ENCODE measurements at places on chromosomes 2 and 18.

- DNase-seq = no peak
These were observed 4.7 kb upstream of the KCNJ3 start for GRCh38 chr2:154693741-154694340.

DNA sequence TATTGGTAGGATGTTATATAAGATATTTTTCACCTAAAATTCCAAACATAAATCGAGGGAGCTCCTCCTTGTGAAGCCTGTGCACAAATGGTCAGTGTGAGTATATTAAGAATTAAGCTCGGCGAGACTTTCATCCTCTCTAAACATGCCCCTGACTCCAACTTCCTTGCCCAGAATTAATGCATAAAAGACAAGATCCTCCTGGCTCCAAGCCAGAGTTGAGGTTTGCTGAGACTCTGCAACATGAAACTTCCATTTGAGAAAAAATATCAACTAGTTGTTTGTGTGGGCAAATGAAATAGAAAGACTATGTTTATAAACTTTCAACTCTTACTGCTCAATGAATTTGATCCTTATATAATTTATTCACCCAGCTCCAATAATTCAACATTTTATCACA lies 68.1 kb downstream of the CCDC178 start:
- DNase-seq = no peak

- DNase-seq = no peak
These were observed 1012.4 kb upstream of the GYPC start for GRCh38 chr2:125643585-125643984.

- no peak for DNase-seq
These were observed 825.8 kb downstream of the SOCS6 start for GRCh38 chr18:71114550-71115210.

- no peak for DNase-seq
These were observed 1241.1 kb upstream of the ZEB2 start for GRCh38 chr2:145760781-145761649.

DNA sequence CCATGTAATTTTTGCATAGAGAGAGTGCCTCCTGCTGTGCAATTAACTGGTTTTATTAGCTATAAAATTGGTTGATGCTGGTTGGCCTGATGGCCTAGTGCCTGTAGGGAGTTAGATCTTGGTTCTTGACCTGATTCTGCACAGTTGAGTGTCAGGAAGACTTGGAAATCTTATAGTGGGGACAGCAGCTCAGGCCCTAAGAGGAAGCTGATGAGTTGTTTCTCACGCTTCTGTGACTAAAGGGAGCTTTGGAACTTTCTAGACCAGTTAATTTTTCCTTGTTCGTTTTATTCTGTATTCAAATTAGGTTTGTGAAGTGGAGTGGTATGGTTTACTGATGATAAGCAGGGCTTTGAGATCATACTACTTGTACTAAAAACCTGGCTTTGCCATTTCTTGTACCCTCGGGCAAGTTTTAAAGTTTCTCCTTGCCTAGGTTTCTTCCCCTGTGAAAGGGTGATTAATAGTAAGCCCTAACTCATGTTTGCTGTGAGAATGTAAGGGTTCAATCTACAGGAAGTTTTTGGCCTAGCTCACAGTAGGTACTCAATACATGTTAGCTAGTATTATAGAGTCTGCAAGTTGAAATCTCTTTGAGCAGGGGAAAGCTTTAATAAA lies 82.1 kb downstream of the MAP3K20 start:
- DNase-seq = no peak

- no peak for DNase-seq
These were observed 53.1 kb downstream of the PRELID3A start for GRCh38 chr18:12460874-12461273.

- DNase-seq = no peak
These were observed 655.1 kb upstream of the SLC39A10 start for GRCh38 chr2:195001924-195002323.

- no peak for DNase-seq
These were observed 165.9 kb downstream of the ZFP36L2 start for GRCh38 chr2:43060390-43061016.

DNA sequence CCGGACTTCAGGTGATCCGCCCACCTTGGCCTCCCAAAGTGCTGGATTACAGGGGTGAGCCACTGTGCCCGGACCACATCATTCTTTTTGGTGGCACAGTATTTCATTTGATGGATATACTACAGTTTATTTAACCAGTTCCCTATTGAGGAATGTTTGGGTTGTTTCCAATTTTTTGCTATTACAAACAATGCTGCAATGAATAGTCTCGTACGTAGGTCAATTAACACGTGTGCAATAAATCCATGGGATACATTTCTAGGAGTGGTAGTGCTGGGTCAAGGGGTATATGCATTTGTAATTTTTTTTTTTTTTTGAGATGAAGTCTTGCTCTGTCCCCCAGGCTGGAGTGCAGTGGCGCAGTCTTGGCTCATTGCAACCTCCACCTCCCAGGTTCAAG lies 28.4 kb upstream of the XPO1 start:
- no peak for DNase-seq

GRCh38 chr2:58918141-58918540 lies 677.0 kb upstream of the FANCL start:
- no peak for DNase-seq

DNA sequence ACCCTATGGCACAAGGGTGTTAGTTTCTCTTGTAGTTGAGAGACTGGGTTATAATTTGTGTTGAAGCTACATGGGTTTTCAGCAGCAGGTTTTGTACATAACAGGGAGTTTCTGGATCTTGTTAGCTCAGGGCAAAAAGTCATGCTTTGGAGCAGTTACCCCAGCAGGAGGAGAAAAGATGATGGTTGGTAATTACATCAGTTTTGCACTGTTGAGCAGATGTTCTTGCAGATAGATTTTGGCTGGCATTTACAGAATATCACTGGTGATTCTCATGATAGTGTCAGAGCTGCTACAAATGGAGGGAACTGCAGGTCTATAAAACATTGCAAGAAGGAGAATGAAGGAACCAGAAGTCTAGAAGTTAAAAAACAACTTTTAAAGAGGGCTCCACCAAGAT lies 215.2 kb upstream of the ATP5MC3 start:
- DNase-seq = no peak

- no peak for DNase-seq
These were observed 21.6 kb upstream of the CACNB4 start for GRCh38 chr2:152120430-152120829.

GRCh38 chr2:24616616-24617015 lies 125.6 kb downstream of the NCOA1 start:
- DNase-seq = no peak

GRCh38 chr18:22698711-22699110 lies 234.4 kb upstream of the RBBP8 start:
- DNase-seq = no peak

GRCh38 chr2:128774320-128775216 lies 455.9 kb upstream of the HS6ST1 start:
- no peak for DNase-seq

- no peak for DNase-seq
These were observed 349.3 kb downstream of the ZNF516 start for GRCh38 chr18:76145521-76146376.

DNA sequence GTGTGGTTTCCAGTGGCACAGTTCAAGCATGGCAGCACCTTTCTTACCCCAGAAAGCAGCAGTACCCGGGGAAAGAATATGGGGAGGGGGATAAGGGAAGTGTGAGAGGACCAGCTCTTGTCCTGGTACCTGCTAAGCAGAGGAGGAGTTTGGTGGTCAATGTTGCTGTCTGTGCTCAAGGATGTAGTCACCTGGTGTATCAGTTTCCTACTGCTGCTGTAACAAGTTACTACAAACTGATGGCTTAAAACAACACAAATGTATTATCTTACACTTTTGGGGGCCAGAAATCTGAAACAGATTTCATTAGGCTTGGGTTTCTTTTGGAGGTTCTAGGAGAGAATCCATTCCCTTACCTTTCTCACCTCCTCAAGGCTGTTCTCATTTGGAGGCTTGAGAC lies 77.5 kb downstream of the VSNL1 start:
- no peak for DNase-seq

DNA sequence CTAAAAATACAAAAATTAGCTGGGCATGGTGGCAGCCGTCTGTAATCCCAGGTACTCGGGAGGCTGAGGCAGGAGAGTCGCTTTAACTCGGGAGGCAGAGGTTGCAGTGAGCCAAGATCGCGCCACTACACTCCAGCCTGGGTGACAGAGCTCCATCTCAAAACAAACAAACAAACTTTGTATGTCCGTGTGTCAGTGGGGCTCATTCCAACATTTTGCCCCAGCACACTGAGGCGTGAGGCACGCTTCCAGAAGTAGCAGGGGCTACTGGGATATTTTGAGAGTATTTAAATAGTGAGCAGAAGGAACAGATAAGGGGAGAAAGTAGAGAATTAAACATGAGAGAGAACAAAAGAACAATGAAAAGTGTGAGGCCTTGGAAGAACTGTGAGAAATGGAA lies 83.3 kb upstream of the TANK start:
- DNase-seq = no peak

GRCh38 chr2:113602869-113603466 lies 24.1 kb upstream of the RABL2A start:
- no peak for DNase-seq

DNA sequence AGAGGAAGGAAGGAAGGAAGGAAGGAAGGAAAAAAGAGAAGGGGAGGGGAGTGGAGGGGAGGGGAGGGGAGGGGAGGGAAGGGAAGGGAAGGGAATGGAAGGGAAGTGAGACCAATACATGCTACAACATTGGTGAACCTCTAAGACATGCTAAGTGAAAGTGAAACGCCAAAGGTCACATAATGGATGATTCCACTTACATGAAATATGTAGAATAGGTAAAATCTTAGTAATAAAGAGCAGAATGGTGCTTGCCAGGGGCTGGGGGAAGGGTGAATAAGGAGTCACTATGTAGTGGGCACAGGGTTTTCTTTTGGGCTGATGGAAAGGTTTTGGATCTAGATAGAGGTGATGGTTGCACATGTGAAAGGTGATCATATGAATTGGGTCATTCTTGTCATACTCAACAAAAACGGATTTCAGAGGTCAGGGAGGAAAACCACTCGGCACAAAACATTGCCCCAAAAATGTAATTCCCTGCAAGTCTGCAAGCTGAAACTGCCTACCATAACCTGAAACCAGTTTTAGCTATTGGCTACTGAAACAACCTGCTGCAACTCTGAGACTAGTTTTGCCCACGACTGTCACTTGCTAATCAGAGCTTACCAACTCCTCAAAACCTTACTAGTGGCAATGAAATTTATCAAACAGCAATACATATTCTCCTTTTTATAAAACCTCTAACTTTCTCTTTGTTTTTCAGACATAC lies 59.2 kb downstream of the CCDC141 start:
- no peak for DNase-seq

DNA sequence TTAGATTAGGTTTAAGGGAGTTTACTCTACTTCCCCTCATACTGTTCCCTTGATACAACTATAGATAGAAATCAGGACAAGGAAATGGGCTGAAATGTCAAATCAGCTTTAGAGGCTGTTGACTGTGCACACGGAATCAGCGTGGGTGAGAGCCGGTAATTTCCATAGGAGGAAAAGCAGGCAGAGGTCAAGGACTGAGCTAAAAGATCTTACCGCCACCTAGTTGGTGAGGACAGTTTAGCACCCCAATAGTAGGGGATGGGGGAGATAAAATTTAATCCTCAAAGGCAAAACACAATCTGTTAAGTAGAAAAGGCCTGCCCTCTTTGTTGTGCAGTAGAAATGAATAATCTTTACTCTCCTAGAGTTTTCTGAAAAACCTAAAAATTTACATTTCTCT lies 1154.5 kb upstream of the CHAC2 start:
- no peak for DNase-seq

- no peak for DNase-seq
These were observed 35.6 kb downstream of the EHBP1 start for GRCh38 chr2:62741127-62741526.

DNA sequence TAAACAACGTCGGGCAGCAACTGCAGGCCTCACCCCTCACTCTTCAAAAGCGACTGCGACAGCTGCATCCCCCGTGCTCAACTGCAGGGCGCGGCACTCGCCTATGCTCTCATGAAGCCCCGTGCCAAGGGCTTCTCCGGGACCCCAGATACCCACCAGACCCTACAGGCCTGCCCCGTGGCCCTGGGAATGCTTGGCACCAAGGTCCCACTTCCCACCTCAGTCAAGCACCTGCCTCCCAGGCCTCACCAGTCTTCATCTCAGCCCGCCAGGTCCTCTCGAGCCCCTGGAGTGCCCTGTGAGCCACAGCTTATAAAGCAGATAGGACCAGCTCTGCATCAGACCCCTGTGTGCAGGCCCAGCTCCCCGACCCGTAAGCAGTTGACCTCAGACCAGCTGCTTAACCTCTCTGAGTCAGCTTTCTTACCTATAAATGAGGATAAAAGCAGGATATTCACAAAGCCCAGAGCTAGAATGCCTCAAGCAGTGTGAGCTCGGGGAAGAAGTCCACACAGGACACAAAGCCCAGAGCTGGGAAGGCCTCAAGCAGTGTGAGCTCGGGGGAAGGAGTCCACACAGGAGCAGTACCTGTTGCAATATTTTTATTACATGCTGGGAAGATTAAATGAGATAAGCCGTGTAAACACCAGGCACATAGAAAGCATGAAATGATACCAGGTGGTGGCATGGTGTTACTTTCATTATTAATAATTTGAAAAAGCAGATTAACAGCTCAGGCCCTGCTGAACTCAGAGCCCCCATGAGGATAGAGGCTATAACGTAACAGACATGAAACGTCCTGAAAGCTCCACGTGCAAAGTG lies 96.9 kb downstream of the HDAC4 start:
- DNase-seq = no peak

DNA sequence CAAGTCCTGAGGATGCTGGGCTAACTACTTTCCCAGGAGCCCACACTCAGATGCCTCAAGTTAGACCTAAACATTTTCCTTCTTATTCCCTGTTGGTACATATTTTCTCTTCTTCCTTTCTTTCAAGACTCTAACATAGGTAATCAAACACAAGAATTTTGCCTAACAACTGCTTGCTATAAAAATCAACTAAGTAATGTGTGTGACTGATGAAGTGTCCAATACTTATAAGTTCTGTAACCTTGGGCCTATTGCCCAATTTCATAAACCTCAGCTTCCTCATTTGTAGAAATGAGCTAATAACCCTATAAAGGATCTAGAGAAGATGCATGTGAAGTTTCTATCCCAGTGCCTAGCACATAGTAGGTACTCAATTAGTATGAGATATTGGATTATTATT lies 31.6 kb upstream of the PIK3C3 start:
- no peak for DNase-seq

GRCh38 chr2:69625078-69625795 lies 18.3 kb downstream of the AAK1 start:
- no peak for DNase-seq

DNA sequence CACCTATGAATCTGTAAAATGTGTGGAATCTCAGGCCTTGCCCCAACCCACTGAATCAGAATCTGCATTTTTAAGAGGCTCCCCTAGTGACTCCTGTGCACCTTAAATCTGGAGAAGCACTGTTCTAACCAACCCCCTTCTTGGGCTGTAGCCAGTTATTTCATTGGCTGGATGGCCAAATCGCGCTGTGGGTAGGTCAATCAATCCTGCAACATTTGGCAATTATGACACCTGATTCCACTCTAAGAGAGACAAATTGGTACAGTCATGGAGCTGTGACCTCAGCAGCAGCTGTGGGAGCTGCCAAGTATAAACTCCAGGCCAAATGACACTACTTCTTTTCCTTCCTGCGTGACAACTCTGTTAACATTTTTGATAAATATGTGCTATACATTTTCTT lies 208.7 kb downstream of the CLIP4 start:
- DNase-seq = no peak

- DNase-seq = no peak
These were observed 63.2 kb downstream of the ADI1 start for GRCh38 chr2:3456125-3456524.

GRCh38 chr18:35143622-35144596 lies 96.9 kb upstream of the ZNF397 start:
- DNase-seq = peak; percentile 38

GRCh38 chr2:69575926-69576325 lies 67.6 kb downstream of the AAK1 start:
- DNase-seq = no peak

- DNase-seq = no peak
These were observed 71.3 kb upstream of the NRXN1 start for GRCh38 chr2:51103205-51103604.
